ENCODE measurements at places on chromosomes 6 and 20. TPM values are rescaled to one million over a fixed set of nuclear protein-coding genes. Genes with fewer than 3 reads are reported as not detected.

DNA sequence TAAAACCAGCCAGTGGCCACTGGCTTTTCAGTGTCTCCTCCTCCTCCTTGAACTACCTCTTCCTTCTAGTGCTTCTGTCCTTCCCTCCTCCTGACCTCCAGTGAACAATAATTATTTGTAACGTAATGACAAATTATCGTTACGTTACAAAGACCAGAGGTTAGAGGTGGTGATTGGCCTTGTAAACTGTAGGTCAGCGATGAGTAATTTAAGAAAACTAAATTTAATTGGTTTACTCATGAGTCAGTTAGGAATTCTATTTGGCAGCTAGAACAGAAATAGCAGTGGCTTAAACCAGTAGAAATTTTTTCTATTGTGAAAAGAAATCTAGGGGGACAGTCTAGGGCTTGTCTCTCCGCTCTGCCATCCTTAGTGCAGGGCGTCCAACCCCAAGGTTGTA is 38.8 kb downstream of the PPARD start:
- peaks cover 29% of the 10 kb centered on the region for H3K36me3 ChIP-seq
- no peak overlapping the region for H3K27ac ChIP-seq
- peaks cover 13% of the 10 kb centered on the region for H3K4me1 ChIP-seq

DNA sequence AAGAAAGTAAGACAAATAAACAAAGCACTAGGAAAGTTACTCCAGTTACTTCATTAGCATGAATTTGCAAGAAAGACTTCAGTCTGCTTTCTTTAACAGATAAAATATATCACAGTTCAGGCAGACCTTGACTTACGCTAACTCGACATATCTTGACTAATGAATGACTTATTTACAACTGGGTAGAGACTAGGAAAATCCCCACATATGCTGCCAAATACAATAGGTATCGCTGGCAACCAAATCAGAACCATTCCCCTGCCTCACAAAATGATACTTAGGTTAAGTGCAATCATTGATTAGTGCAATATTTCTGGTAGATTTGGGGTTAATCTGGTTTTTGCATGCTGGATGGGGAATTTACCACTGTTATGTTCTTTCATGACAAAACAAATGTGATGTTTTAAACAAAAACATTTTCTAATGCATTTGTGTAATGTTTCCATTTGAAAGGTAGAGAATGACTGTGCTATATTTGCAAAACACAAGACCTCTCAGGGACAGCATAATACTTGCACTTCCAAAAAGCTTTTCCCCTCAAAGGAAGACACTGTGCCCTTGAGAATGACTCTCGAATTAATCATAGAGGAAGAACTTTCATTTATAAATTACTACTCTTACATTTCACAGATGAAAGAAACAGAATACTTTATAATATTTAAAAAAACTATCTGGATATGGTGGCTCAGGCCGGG is 101.6 kb downstream of the PRKN start:
- no peak overlapping the region for H3K27ac ChIP-seq
- H3K27me3 ChIP-seq, result no peaks in the 10 kb centered on the region
- no peak for DNase-seq
- H3K36me3 ChIP-seq, result no peaks in the 10 kb centered on the region
- peaks cover 4% of the 10 kb centered on the region for H3K4me1 ChIP-seq

DNA sequence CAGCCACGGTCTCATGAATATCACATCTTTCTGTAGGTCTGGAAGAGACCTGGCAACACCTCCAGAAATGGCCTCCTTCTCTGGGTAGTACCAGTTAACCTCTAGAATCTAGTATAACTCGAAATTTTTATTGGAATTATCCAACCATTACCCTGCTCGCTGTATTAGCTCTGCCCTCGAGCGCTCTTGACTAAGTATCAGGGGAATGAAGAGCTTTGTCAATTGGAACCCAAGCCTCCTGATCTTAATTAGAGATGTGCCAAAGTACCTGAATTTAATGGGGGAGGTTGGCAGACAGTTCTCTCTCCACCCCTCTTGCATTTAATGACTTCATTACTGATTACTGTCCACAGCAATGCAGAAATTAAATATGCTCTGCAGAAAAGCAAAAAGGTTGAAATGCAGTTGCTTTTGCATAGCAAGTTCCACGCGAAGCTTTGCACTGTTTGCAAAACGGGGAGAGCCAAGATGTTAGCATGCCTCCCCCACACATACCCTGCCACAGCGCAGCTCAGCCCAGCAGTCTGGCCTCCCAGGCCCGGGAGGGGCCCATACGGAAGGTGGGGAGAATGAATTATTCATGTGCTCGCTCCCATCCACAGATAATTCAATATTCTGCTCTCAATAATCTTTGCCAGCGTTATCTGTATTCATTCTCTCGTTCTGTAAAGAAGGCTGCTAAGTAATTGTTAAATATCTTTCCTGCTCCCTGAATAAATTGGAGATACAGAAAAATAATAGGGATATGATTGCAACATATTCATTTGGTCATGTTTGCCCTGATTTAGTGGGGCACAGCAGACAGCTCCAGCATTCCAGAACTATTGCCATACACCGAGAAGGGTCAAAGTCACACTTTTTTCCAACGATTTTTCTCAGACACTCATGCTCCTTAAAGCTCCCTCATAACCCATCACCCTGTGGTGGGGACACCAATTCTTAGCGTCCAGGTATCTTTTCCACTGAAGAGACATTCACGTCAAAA is 305.8 kb downstream of the CDH26 start:
- no peak for DNase-seq
- H3K4me3 ChIP-seq, result no peak overlapping the region
- H3K36me3 ChIP-seq, result no peaks in the 10 kb centered on the region
- no peaks in the 10 kb centered on the region for H3K27me3 ChIP-seq
- no peak overlapping the region for H3K27ac ChIP-seq
- H3K4me1 ChIP-seq, result no peaks in the 10 kb centered on the region

- no peak for DNase-seq
- H3K4me3 ChIP-seq, result no peak overlapping the region
- H3K4me1 ChIP-seq, result no peaks in the 10 kb centered on the region
- no peak overlapping the region for H3K27ac ChIP-seq
- H3K36me3 ChIP-seq, result no peaks in the 10 kb centered on the region
These were observed 99.1 kb downstream of the CENPW start for GRCh38 chr6:126439040-126439439.

DNA sequence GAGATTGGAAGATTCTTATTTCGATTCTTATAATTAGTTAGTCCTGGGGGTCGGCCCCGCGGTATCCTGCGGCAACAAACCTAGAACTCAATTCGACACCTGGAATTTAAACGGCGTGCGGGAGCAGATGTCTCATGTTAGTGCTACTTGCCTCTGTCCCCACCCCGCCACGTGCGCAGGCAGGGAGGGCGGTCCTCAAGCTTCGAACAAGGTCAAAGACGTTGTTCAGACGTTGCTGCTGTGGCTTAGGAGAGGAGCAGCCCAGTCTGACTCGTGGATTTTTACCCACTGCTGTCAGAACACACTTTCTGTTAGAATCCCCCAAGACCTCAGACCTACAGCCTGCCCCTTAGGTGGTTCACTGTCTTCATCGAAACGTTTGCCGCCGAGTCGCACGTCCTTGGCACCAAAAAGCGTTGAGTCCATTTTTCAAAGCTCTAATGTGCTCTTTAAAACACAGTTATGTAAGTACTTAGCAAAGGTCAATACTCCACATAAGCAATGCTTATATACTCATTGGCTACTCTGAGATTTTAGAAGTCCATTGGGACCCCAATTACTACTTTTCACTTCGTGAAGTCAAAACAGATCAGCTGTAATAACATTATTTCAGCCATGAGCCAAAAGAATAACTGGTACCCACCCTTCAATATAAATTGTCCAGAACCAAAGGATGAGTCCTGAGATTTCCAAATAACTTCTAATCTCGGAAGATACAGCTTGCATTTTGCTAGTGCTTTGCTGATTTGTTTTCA is 2.7 kb upstream of the C6orf62 start:
- peak overlapping the region; percentile 99 for H3K4me3 ChIP-seq
- peak overlapping the region; percentile 100 for H3K27ac ChIP-seq
- H3K36me3 ChIP-seq, result peaks cover 36% of the 10 kb centered on the region

GRCh38 chr20:55514531-55514930 is 490.8 kb downstream of the CBLN4 start:
- DNase-seq, result no peak
- no peak overlapping the region for H3K27ac ChIP-seq
- H3K4me3 ChIP-seq, result no peak overlapping the region

DNA sequence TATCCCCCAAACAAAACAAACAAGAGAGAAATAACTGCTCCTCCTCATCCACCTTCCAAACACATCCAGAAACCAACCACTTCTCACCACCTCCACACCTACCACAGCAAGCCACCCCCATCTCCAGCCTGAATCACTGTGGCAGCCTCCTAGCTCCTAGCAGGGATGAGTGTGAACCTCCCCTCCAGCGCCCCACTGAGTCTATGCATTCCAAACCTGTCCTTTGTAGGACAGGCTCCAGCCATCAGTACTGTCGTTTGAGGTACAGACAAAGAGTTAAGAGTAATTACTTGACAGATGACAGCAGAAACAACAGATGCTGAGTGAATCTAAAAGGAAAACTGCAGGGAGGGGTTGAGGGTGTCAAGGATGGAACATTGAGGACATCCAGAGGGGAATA is 2.4 kb downstream of the METTL24 start:
- H3K27ac ChIP-seq, result no peak overlapping the region
- no peak for DNase-seq
- H3K36me3 ChIP-seq, result no peaks in the 10 kb centered on the region
- H3K27me3 ChIP-seq, result peaks cover 59% of the 10 kb centered on the region
- no peak overlapping the region for H3K4me3 ChIP-seq
- H3K4me1 ChIP-seq, result peaks cover 4% of the 10 kb centered on the region

DNA sequence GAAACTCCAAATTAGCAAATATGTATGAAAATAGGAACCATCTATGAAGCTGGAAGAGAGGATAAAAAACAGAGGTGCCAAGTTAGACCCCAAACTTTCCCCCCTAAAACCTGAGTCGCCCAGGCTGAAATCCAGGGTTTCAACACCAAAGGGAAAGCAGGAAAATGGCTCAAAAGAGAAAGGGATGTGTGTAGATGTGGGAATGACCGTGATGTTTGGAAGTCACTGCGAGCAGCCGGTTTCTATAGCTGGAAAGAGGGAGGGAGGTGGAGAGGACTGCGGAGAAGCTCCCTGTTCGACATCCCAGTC is 4.5 kb downstream of the RING1 start:
- H3K27ac ChIP-seq, result no peak overlapping the region
- DNase-seq, result no peak
- H3K27me3 ChIP-seq, result peaks cover 31% of the 10 kb centered on the region
- no peak overlapping the region for H3K4me3 ChIP-seq
- H3K4me1 ChIP-seq, result peaks cover 26% of the 10 kb centered on the region

- H3K4me3 ChIP-seq, result no peak overlapping the region
- DNase-seq, result no peak
- no peaks in the 10 kb centered on the region for H3K4me1 ChIP-seq
- H3K27ac ChIP-seq, result no peak overlapping the region
These were observed 531.8 kb upstream of the EYS start for GRCh38 chr6:66238851-66239250.

- no peaks in the 10 kb centered on the region for H3K36me3 ChIP-seq
- no peak overlapping the region for H3K4me3 ChIP-seq
- no peak for DNase-seq
- H3K27me3 ChIP-seq, result peaks cover 42% of the 10 kb centered on the region
- H3K27ac ChIP-seq, result no peak overlapping the region
These were observed 24.4 kb downstream of the BHLHE23 start for GRCh38 chr20:62982124-62983075.

- H3K27me3 ChIP-seq, result peaks cover 20% of the 10 kb centered on the region
- DNase-seq, result no peak
- no peak overlapping the region for H3K27ac ChIP-seq
- H3K4me3 ChIP-seq, result no peak overlapping the region
These were observed 175.3 kb upstream of the CST7 start for GRCh38 chr20:24773751-24774201.

GRCh38 chr6:30331981-30332380 is 5.3 kb downstream of the TRIM39 start:
- H3K27me3 ChIP-seq, result no peaks in the 10 kb centered on the region
- H3K4me1 ChIP-seq, result peaks cover 13% of the 10 kb centered on the region
- peaks cover 63% of the 10 kb centered on the region for H3K36me3 ChIP-seq
- H3K4me3 ChIP-seq, result no peak overlapping the region
- H3K27ac ChIP-seq, result no peak overlapping the region

DNA sequence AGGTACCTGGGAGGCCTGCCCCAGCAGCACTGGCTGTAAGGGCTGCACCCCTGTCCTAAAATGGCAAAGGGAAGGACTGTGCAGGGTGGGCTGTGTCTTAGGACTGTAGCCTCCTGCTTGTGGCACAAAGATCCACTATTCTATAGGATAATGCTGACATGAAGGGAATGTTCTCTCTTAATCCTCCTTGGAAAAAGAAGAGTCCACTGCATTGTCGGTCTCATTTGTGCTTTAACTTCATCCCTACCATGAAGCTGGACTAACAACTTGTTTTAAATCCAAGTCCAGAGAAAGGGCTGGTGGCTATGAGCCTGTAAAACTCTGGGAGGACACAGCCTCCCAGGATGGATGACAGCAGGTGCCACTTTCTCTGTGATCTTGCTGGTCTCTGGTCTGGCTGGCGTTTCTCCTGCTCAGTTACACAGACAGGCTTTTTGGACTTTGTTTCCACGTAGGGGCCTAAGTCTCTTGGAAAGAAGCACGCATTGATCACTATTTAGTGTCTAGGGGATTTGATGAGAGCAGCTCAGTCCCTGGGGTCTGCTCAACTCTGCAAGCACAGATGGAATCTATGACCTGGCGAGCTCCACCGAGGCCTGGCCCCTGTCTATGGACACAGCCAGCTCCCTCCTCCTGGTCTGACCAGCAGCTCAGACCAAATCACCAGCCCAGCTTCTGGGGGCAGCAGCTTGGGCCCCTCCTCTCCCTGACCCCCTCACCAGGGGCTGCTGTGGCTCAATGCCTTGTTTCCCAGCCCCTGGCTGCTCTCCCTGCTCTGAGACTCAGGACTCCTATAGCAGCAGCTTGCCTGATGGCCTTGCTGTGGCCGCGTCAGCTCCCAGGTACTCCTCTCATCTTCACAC is 4.8 kb downstream of the CST3 start:
- H3K27me3 ChIP-seq, result peaks cover 18% of the 10 kb centered on the region
- H3K36me3 ChIP-seq, result no peaks in the 10 kb centered on the region
- DNase-seq, result no peak
- H3K4me1 ChIP-seq, result peaks cover 4% of the 10 kb centered on the region

DNA sequence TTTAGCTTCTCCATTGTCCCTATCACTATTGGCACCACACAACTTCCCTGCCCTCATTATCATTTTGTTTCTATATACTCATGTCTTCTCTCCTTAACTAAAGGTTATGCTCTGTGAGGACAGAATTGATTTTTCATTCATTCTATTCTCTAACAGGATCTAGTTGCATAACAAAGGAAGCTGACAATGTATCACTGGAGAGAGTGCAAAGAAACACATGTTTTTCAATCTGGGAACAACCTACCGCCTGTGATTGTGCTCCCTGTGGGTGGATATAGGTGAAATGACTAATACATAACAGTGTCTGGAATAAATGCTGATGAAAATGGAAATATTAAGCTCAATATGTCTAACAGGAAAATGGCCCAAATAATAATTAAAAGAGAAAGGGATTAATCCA is 56.6 kb downstream of the COL12A1 start:
- H3K4me3 ChIP-seq, result no peak overlapping the region
- no peaks in the 10 kb centered on the region for H3K27me3 ChIP-seq
- H3K36me3 ChIP-seq, result no peaks in the 10 kb centered on the region
- no peak for DNase-seq

- H3K36me3 ChIP-seq, result no peaks in the 10 kb centered on the region
- no peaks in the 10 kb centered on the region for H3K27me3 ChIP-seq
- no peak overlapping the region for H3K27ac ChIP-seq
- no peak for DNase-seq
- no peak overlapping the region for H3K4me3 ChIP-seq
- no peaks in the 10 kb centered on the region for H3K4me1 ChIP-seq
These were observed 594.6 kb downstream of the COL12A1 start for GRCh38 chr6:74611220-74611619.

FKBP1C gene
- 3.0 TPM for total RNA-seq

RIOK1 gene
- 53.3 TPM for total RNA-seq

SLC22A16 gene
- not detected for total RNA-seq

CD24 gene
- 2.0 TPM for total RNA-seq

EYA4 gene
- not detected for total RNA-seq

COL20A1 gene
- not detected for total RNA-seq
